ENCODE measurements at places on chromosomes 2 and 18. TPM values are rescaled to one million over a fixed set of nuclear protein-coding genes. Genes with fewer than 3 reads are reported as not detected.
A peak's percentile ranks its signal among the peaks of the same experiment; 100 is the strongest.

The TUBB8B gene
- not detected for total RNA-seq

The PAIP2B gene
- total RNA-seq: 1.8 TPM

DNA sequence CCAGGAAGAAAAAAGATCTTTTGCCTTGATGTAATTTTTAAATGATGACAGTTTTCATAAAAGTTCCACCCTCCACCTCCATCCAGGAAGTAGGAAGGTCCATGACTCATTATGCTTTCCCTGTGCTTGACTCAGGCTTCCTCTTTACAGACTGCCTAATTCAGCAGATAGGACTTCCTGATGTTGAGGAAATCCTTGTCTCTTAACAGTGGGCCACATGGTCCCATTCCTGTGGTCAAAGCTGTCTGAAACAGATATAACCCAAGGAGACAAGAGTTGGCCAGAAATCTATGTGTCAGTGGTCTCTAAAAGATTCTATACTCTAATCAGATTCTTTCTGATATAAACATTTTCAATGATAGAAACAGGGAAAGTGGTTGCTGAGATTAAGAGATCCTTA is 119.1 kb downstream of the BAZ2B start:
- H3K27ac ChIP-seq: no peak overlapping the region
- DNase-seq: no peak
- H3K27me3 ChIP-seq: no peaks in the 10 kb centered on the region
- peaks cover 12% of the 10 kb centered on the region for H3K4me1 ChIP-seq
- no peaks in the 10 kb centered on the region for H3K36me3 ChIP-seq

- H3K36me3 ChIP-seq: no peaks in the 10 kb centered on the region
- peaks cover 16% of the 10 kb centered on the region for H3K27me3 ChIP-seq
- no peak for DNase-seq
- H3K4me1 ChIP-seq: no peaks in the 10 kb centered on the region
- H3K4me3 ChIP-seq: no peak overlapping the region
- H3K27ac ChIP-seq: no peak overlapping the region
These were observed 14.4 kb downstream of the IL36B start for GRCh38 chr2:113038291-113038690.

DNA sequence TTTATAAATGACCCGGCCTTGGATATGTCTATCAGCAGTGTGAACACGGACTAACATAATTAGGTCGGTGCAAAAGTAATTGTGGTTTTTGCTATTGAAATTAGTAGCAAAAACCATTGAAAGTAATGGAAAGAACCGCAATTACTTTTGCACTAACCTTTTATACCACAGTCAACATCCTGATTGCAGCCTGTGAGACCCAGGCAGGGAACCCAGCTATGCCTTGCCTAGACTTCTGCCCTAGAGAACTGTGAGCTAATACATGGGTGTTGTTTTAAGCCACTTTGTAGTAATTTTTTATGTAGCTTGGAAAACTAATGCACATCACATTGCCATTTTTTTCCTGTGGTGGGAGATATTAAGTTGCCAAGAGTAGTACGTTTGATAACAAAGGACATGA is 120.7 kb downstream of the SCG2 start:
- no peak overlapping the region for H3K27ac ChIP-seq
- no peaks in the 10 kb centered on the region for H3K36me3 ChIP-seq
- H3K4me3 ChIP-seq: no peak overlapping the region
- H3K4me1 ChIP-seq: no peaks in the 10 kb centered on the region
- DNase-seq: no peak
- H3K27me3 ChIP-seq: no peaks in the 10 kb centered on the region

DNA sequence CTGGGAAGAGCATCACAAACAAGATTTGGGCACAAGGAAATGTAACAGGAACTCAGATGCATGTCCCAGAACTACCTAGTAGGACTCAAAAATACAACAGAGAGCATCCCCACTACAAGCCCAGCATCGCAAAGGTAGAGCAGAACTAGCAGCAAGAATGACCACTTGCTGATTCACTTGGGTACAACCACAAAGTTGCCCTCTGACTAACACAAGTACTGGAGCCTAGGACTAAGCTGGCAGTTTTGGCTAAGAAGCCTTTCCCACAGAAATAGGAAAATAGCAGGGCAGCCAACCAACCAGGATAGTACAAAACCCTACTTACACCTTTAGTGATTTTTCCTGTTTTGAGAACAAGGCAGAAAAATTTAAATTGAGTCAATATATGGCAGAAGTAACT is 193.8 kb downstream of the PAX3 start:
- H3K4me1 ChIP-seq: no peaks in the 10 kb centered on the region

DNA sequence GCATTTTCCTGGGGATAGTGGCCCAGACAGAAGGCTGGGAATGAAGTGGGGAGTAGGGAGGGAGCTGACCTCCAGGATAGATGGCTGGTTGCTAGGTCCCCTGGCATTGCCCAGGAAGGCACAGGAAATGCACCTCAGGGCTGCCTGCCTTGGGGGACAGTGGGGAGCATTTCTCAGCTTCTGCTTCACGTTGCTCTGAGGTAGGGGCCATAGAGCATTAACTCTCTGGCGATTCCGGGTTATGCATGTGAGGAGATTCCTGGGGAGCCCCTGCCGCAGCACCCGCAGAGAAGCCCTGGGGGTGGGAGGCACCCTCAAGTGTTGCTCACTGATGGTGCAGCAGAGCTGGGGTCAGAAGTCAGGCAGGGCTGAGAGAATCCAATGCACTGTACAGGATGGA is 256.5 kb downstream of the CYP26B1 start:
- no peak overlapping the region for H3K4me3 ChIP-seq
- no peaks in the 10 kb centered on the region for H3K4me1 ChIP-seq
- peaks cover 3% of the 10 kb centered on the region for H3K27me3 ChIP-seq
- DNase-seq: peak; percentile 5
- H3K27ac ChIP-seq: no peak overlapping the region

GRCh38 chr2:178542569-178542968 is 62.3 kb downstream of the PLEKHA3 start:
- no peak overlapping the region for H3K27ac ChIP-seq
- no peak overlapping the region for H3K4me3 ChIP-seq
- H3K27me3 ChIP-seq: no peaks in the 10 kb centered on the region
- DNase-seq: no peak

DNA sequence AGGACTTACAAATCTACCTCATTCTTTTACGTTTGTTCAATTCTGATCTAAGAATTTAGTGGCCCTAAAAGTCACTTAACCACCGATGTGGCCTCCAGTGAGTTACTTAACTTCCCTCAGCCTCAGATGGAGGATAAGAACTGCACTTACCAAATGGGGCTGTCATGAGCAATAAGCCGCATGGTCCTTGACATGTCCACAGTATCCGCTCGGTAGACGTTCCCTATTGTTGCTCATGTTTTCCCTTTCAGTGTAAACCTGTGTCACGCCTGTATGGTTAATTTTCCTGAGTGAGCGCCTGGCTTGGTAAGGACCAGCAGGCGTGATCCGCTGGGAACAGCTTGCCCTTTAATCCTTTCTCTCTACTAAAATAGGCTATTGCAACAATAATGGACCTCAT is 20.3 kb downstream of the SEC11C start:
- DNase-seq: no peak
- no peak overlapping the region for H3K4me3 ChIP-seq
- H3K36me3 ChIP-seq: peaks cover 35% of the 10 kb centered on the region
- no peaks in the 10 kb centered on the region for H3K4me1 ChIP-seq
- H3K27ac ChIP-seq: no peak overlapping the region
- H3K27me3 ChIP-seq: no peaks in the 10 kb centered on the region

- no peak overlapping the region for H3K27ac ChIP-seq
- no peaks in the 10 kb centered on the region for H3K4me1 ChIP-seq
- no peaks in the 10 kb centered on the region for H3K27me3 ChIP-seq
- no peaks in the 10 kb centered on the region for H3K36me3 ChIP-seq
These were observed 155.6 kb downstream of the NCKAP5 start for GRCh38 chr2:133412694-133413093.

- DNase-seq: no peak
- H3K4me1 ChIP-seq: no peaks in the 10 kb centered on the region
- H3K27me3 ChIP-seq: no peaks in the 10 kb centered on the region
- no peaks in the 10 kb centered on the region for H3K36me3 ChIP-seq
- H3K4me3 ChIP-seq: no peak overlapping the region
These were observed 383.6 kb downstream of the DSEL start for GRCh38 chr18:67132919-67133318.

DNA sequence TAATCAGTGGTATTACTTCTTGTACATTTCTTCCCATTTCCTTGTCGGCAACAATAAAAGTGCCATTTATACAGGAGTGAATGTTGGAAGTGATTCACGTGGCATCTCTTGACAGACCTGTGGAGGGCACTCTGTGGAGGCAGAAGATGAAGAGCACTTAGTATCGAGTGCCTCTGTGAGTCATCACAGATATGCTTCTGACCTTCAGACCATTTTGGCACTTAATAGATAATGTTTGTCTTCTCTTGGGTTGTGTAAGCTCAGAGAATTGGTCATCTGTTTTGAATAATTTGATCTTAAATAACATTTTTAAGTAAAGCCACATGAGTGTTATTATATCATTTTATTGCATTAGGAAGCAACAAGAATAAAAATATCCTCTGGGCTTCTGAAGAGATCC is 305.5 kb downstream of the PTPRM start:
- no peak overlapping the region for H3K4me3 ChIP-seq
- H3K36me3 ChIP-seq: no peaks in the 10 kb centered on the region
- no peaks in the 10 kb centered on the region for H3K4me1 ChIP-seq

DNA sequence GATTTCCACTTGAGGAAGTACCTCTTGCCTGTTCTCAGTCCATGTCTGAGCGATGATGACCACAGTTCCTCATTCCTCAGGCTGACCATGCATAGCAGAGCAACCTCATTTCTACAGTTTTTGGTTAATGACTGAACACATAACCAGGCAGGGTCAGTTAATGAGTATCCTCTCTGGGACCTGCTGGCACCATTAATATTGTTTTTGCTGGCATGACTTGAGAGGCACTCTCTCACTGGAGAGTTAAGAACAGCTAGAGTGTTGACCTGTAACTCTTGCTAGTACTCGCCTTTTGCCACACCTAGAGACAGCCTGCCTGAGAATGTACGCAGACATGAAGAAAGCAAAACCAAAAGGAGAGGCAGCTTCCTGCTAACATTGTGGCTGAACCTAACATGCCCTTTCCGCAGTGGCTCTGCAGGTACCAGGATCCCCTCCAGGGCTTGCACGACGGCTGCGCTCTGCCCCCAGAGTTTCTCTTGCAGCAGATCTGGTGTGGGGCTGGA is 23.9 kb downstream of the PECR start:
- H3K4me1 ChIP-seq: peaks cover 41% of the 10 kb centered on the region
- H3K27me3 ChIP-seq: no peaks in the 10 kb centered on the region

All from activated CD4-positive, alpha-beta memory T cell treated with anti-CD3 and anti-CD28 coated beads, Interleukin-2, amount 10 ng/mL, durations not matched to agents 7 days and 5 days (primary cell).